ENCODE measurements at places on chromosomes 3 and 15. TPM values are rescaled to one million over a fixed set of nuclear protein-coding genes. Genes with fewer than 3 reads are reported as not detected.

The MEGF11 gene
- polyA plus RNA-seq: not detected

The CYP8B1 gene
- polyA plus RNA-seq: not detected

The PP2D1 gene
- not detected for polyA plus RNA-seq

The GREM1 gene
- polyA plus RNA-seq: 1.3 TPM

The SPINK8 gene
- polyA plus RNA-seq: 1.2 TPM

The OR5H2 gene
- not detected for polyA plus RNA-seq

The ACKR4 gene
- 0.18 TPM for polyA plus RNA-seq

The ACP3 gene
- 48.4 TPM for polyA plus RNA-seq

The ARF4 gene
- 113 TPM for polyA plus RNA-seq

The LTK gene
- polyA plus RNA-seq: 0.31 TPM

The ISG20 gene
- 30.4 TPM for polyA plus RNA-seq

The CCR8 gene
- polyA plus RNA-seq: not detected

The GABRB3 gene
- polyA plus RNA-seq: 0.45 TPM

The GPR149 gene
- polyA plus RNA-seq: not detected

The RPL39L gene
- 1.4 TPM for polyA plus RNA-seq

The TM6SF1 gene
- polyA plus RNA-seq: 1.1 TPM

The CISH gene
- 7.0 TPM for polyA plus RNA-seq

The CHRFAM7A gene
- polyA plus RNA-seq: 0.16 TPM

The LRRC49 gene
- polyA plus RNA-seq: 1.4 TPM

The TWF2 gene
- 22.0 TPM for polyA plus RNA-seq

The AP2M1 gene
- polyA plus RNA-seq: 210 TPM

Data from esophagus (tissue), 2 donors.